AG10803 (cell line): ENCODE measurements at places on chromosomes 1 and 21.
A peak's percentile ranks its signal among the peaks of the same experiment; 100 is the strongest.

GRCh38 chr1:8682573-8682972 lies 134.9 kb downstream of the RERE start:
- no peak for DNase-seq

DNA sequence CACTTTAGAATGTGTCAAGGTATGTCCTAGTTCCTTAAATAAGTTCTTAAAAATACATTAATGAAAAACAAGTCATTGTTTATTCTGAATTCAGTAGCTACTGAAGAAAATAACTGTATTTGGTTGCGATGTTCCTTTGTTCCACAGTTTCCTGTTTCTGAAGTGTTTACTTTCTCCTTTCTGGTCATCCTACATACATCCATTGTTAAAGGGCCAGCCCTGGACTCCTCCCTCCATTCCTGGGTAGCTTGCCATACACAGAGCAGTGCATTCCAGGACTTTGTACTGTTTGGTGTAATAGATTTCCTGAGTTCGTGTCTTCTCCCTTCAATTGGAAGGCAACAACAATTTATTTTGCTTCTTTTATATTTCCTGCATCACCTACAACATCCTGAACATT lies 845.4 kb upstream of the CXADR start:
- no peak for DNase-seq

GRCh38 chr1:39080831-39081270 lies 54.7 kb downstream of the NDUFS5 start:
- DNase-seq, result no peak

- peak; percentile 69 for DNase-seq
Observed at GRCh38 chr1:37691497-37692077, 729 bp upstream of the CDCA8 start.

DNA sequence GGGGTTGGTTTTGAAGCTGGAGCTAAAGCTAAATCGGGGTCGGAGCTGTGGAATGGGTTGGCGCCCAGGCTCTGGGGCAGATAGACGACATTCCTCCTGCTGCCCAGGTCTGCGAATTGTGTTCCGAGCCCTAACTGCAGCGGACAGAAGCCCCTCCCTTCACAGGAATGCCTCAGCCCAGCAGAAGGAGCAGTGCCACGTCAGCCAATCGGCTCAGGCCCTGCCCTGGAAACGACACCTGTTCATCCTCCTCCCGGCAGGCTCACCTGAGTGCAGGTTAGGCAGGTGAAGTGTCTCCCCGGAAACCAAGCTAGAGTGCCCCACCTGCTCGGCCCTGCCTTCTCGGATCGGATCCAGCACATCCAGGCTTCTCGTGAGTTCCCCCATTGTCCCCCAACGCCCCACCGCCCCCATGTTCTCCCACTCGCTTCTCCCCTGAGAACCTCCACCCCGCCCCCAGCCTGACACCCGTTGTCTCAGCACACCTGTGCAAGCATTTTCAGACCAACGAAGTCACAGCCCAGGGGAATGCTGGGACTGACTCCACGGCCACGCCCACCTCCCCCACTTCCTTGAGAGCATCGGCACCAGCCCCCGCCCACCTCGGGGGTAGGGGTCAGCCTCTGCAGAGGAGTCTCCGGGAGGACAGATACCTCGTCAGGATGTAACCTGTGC lies 775 bp downstream of the TMEM125 start:
- DNase-seq, result no peak

- no peak for DNase-seq
Observed at GRCh38 chr1:157193219-157193618, 55.0 kb upstream of the ETV3 start.

- no peak for DNase-seq
Observed at GRCh38 chr1:47724432-47724999, 272.7 kb downstream of the TRABD2B start.

GRCh38 chr1:208085655-208086515 lies 158.3 kb downstream of the PLXNA2 start:
- peak; percentile 60 for DNase-seq

DNA sequence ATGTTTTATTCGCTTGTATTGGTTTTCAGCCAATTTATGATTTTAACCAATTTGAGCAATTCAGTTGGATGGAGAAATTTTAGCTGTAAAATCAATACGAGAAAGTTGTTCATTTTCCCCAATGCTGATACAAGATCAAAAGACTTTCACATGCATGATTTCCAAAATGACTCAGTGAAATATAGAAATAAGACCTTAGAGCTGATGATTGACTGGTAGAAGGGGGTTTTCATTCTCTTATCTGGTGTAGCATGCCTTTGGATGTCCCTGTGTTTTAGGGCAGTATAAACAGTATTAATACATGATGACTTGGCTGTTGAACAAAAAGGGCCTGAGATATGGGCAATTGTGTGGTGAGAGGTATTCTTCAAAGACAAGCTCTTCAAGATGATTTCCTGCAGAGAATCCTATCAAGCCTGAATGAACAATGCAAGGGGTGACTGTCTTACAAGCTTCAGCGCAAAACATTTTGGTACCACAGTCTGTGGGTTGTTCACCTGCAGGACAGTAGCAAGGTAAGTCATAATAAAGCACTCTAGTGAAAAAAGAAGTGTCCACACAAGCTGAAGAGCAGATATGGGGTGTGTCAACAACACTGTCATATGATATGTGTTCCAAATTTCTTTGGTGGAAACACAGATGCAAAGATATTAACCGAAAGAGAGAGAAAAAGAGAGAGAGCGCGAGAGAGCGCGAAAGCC lies 156.2 kb downstream of the TNFSF18 start:
- DNase-seq, result no peak

- no peak for DNase-seq
Observed at GRCh38 chr21:39972471-39972870, 105.2 kb downstream of the PCP4 start.

DNA sequence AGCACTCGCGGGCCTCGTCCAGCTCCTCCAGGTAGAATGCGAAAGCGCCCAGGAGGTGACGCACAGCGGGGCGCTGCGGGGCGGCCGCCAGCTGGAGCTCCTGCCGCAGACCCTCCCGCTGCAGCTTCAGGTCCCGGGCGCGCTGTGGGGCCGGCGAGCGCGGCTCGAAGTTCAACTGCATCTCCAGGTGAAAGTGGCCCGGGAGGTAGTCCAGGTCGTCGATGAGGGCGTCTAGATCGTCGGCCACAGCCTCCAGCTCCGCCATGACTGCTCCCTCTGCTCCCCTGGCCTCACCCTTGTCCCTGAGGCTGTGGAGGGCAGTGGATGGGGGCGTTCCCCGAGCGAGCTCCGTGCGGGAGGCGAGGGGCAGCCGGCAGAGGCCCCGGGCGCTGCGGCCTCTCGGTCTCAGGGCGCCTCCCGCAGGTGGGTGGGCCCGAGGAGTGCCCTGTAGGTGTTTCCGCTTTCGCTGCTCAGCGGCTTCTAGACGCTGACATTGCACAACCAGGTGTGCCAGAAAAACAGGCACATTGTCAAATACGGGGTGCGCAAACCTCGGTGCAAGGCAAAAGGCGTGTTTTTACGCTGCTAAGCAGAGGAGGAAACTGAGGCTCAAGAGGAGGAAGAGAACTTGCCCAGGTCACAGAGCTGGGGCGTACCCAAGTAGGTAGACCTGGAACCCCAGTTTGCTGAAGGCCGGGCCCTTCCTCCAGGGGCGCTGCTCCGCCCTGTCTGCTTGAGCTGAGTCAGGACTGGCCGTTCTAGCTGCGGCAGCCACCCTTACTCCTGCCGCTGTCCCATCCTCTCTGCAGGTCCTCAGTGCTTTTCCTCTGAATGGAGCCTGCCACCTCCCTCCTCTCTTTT lies at the start of gene TTC22:
TTC22 (minus strand) TSS at position 425 of the 861 bp plus-strand sequence; CDS start at position 265, 160 bp downstream.
- DNase-seq, result no peak

DNA sequence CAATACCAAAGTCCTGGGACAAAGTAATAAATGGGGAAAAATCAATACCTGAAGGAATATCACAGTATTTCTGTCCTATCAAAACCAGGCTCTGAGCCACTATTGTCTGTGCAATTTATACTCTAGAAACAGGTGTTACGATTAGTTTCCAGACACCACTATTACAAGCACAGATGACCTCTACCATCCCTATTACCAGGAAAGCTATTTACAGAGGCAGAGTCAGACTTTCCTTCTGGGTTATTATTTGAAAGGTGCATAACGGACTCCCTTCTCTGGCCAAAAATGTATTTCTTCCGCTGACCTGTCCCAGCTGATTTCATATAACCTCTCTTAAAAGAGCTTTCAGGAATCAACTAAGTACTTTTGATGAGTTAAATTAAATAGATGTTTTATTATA lies 154.6 kb upstream of the LRRC7 start:
- DNase-seq, result no peak

GRCh38 chr1:89436856-89437255 lies 73.0 kb downstream of the GBP6 start:
- no peak for DNase-seq

GRCh38 chr1:189658381-189658780 lies 819.3 kb downstream of the BRINP3 start:
- no peak for DNase-seq

- no peak for DNase-seq
Observed at GRCh38 chr21:44940116-44940631, 345 bp downstream of the SLX9 start.

DNA sequence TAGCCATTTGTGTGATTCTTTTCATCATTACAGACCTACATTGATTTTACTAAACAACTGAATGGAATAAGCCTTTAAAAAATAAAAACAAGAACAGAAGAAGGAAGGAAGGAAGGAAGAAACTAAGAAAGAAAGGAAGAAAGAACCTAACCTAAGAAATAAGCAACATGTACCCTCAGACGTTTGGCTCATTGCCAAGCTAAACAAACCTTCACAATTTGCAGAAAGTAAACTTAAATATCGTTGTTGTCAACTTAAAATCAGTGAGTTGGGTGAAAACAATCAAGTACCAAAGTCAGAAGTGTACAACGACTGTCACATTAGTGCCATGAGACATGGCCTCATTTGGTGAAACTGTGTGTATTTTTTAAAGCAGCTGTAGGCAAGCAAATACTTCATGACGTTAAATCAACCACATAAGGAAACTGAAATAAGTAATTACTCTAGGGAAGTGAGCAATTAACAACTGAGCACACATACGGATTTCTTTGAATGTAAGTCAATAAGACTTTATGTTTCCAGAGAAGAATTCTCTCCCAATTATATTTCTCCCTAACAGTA lies 313.1 kb upstream of the TMPRSS15 start:
- no peak for DNase-seq

GRCh38 chr1:61244114-61244513 lies 161.8 kb downstream of the NFIA start:
- peak; percentile 83 for DNase-seq

- DNase-seq, result peak; percentile 17
Observed at GRCh38 chr1:37845786-37846185, 13.6 kb downstream of the MTF1 start.

- DNase-seq, result no peak
Observed at GRCh38 chr1:88680471-88680870, 3.6 kb upstream of the PKN2 start.

DNA sequence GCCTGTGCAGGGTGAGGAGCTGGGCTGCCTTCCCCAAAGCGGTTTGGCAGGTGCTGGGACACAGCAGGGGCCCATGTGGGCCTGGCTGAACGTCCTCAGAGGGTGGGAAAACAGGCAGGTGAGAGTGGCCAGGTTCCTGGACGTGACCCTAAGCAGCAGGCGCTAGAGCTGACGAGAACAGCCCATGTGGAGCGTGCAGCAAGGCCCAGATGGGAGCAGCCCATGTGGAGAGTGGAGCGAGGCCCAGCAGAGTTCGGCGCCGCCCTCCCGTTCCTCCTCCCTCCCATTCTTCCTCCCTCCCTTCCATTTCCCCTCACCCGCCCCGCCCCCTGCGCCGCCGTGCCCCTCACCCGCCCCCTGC lies 314.4 kb upstream of the VAMP3 start:
- no peak for DNase-seq

DNA sequence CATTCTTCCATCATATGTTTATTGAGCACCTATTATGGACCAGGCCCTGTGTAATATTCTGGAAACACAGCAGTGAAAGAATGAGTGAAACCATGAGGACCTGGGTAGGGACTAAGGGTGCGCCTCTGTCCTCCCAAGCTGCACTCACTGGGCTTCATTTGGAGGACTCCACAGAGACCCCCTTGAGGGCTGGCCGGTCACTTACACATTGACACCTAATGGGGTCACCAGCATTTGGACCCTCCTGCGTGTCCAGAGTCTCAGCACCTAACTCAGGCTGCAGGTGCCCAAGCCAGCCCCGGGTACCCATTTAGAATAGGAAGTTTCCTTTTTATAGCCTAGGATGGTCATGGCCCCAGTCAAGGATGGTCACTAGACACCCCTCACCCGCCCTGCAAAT lies 2.8 kb upstream of the FNDC5 start:
- DNase-seq, result no peak

DNA sequence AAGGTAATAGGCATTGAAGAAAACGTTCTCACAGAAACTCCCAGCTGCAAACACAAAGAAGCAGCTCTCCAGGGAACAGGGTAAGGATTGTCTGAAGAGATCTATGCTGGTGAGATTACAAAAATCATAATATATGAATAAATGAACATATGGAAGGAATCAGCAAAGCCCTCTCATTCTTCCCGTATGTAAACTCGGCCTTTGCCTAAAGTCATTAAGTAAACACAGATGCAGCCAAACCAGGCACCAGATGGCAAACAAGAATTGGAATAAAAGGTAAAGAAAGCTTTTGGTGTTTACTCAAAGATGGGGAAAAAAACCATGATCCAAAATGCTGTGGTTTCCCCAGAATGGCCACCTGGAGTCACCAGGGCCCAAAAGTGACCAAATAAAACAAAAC lies 76.6 kb upstream of the HOOK1 start:
- DNase-seq, result peak; percentile 84

DNA sequence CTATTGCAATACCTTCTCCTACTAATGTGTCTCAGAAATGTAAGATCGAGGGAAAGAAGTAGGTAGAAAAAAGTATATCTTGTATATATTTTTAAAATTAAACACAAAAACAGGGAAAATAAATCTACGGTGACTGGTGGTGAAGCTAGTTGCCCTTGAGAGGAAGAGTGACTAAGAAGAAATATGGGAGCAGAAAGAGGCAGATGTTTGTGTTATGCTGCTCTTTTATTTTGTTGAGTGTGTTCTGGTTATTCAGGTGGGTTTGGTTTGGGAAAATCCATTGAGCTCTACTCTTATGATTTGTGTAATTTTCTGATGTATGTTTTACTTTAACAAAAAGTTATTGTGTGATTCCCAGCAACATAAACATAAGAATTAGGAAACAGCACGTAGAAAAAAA lies 444.9 kb upstream of the B3GALT2 start:
- DNase-seq, result no peak

- no peak for DNase-seq
Observed at GRCh38 chr1:230000493-230001184, 66.4 kb upstream of the GALNT2 start.

GRCh38 chr1:26290882-26291261 lies 11.0 kb downstream of the SH3BGRL3 start:
- DNase-seq, result no peak

DNA sequence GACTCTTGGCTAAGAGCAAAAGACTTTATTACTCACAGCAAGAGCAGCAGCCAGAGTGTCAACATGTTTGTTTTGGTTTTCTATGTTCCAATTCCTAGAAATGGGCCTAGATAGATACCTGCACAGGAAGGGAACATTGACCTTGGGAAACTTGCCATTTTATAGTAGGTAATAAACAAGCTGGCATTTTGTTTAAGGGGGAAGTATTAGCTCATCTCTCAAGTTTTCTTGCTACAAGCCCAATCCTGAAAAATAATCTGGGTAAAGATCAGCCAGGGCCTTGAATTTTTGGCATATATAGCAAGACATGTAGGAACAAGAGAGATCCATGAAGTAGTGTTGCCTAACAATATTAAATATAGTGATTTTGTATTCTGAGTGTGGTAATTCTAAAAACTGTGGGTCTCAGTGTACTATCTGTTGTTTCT lies 51.4 kb upstream of the RGL1 start:
- no peak for DNase-seq
